T follicular helper cell (primary cell): ENCODE measurements at places on chromosomes 11 and 22.

- no peak for DNase-seq
These were observed 147.1 kb downstream of the FAM181B start for GRCh38 chr11:82586581-82586980.

DNA sequence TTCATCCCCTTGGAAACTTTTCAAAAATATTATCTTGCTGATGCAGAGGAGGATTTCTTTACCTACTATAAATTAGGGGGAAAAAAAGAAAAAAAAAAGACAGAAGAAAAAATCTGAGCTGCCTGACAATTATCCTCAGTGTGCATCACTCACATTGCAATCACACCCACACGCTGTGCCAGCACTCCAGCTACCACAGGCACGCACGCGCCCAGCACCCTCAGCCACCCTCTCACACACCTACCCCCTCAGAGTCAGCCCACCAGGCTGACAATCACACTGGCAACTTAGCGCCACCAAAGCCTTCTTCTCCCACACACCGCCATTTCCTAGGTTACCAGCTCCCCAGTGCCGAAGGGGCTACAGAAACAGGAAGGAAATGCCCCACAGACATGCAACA, 236.1 kb downstream of the KCNA4 start:
- DNase-seq, result no peak

- DNase-seq, result no peak
These were observed 1.0 kb downstream of the SSTR3 start for GRCh38 chr22:37211075-37211865.

DNA sequence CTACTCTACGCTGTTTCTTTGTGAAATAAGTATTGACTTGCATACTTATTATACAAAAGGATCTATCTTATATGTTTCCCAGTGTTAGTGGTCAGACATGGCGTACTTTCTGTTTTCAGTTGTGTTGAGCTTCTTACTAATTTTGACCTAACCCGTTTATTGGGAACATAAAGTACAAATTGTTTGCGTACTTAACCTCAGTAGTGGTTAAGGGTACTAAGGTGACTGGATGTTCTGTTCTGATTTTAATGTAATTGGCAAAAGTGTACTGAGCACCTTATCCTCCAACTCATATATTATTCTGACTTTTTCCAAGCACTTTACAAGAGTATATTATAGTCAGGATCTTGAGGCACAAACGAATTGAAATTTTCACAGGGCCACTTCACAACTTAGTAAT, 17.2 kb downstream of the TBCEL start:
- no peak for DNase-seq
